Astrocyte (in vitro differentiated cells and primary cell): ENCODE measurements at places on chromosomes 11 and 22.

DNA sequence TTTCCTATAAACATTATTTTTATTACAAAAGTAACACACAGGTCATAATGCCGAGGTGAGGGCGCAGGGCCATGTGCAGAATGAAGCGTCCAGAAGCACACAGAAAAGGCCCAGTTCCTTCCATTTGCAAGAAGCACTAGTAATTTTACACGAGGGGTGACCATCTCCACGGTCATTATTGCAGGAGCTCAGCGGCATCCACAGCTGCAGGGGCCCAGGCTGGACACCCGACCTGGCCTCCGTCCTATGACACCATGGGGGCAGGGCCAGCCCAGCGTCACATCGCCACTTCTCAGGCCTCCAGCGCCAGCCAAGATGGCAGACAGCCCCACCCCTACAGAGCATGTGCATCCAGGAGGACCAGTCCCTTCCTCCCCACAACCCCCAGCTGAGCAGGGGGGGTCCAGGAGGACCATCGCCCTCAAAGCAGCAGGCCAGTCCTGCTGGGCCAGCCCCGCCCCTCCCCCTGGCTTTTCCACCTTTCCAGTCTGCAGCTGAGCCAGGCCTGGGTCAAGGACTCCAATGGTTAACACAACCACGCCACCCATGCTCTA lies 3.5 kb downstream of the IGF2 start:
- DNase-seq, result no peak

GRCh38 chr11:71158936-71159335 lies 93.4 kb downstream of the SHANK2 start:
- DNase-seq, result no peak

GRCh38 chr11:17186932-17187692 lies 20.7 kb downstream of the PIK3C2A start:
- DNase-seq, result no peak

DNA sequence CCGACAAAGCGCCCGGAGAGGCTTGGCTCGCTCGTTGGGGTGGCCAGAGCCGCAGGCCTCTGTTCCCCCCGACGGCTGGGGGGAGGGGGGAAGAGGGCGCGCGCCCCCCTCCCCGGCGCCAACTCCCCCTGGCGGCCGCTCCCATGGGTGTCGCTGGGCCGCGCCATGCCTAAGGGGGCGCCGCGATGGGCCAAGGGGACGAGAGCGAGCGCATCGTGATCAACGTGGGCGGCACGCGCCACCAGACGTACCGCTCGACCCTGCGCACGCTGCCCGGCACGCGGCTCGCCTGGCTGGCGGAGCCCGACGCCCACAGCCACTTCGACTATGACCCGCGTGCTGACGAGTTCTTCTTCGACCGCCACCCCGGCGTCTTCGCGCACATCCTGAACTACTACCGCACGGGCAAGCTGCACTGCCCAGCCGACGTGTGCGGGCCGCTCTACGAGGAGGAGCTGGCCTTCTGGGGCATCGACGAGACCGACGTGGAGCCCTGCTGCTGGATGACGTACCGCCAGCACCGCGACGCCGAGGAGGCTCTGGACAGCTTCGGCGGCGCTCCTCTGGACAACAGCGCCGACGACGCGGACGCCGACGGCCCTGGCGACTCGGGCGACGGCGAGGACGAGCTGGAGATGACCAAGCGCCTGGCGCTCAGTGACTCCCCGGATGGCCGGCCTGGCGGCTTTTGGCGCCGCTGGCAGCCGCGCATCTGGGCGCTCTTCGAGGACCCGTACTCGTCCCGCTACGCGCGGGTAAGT lies 1.4 kb downstream of the KCNC1 start:
- no peak for DNase-seq

- DNase-seq, result no peak
These were observed 37.1 kb downstream of the MCM5 start for GRCh38 chr22:35437049-35437448.
